NT2/D1 (cell line): ENCODE measurements at places on chromosomes 7 and 10.

DNA sequence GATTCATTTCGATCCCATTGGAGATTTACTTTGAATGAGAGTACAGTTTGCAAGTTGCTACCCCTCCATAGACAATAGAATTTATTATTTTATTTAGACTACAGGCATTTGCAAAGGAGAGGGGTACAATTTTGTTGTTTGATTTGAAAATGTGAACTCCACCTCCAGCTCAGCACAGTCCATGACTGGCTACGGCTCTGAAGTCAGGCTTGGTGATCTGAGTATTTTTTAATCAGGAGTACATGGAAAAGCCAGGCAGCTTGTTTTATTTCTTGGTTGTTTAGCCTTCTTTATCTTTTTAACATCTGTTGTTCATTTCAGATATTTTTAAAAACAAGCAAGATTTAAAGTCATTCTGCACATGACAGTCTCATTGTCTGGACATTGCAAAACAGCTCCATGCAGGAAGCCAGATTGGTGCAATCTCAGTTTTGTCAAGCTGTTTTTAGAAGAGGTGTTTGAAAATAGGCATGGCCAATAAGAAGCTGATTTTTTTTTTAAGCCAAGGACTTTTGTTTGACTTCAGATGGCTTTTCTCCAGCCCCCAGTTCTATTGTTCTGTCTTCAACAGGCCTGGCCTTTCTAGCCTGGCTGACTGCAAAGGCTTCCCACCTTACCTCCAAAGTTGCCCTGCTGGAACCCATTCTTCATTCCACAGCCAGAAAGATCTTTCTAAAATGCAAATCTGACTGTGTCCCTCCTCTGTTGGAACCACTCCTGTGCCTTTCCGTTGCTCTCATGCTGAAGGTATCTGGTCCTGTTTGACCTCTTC is 12.2 kb downstream of the PLXDC2 start:
- DNase-seq, result no peak

- no peak for DNase-seq
Measured at GRCh38 chr7:90999989-91000979, 263.9 kb upstream of the FZD1 start.

DNA sequence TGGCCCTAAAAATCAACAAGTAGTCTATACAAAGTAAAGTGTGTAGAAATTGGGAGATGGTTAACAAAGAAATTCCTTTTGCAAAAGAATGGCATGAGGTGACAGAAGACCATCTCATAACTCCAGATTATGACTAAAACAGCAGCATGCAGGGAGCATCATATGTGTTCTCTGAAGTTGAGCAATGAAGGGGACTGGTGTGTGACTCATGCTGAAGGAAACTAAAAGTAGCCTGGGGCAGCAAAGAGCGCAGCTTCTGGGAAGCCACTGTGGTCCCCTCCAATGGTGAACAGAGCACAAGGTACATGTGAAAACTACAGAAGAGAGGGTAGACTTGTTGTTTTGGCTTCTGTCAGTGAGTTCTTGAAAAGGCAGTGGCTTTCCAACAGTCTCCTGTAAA is 133.4 kb downstream of the MACC1 start:
- DNase-seq, result no peak

DNA sequence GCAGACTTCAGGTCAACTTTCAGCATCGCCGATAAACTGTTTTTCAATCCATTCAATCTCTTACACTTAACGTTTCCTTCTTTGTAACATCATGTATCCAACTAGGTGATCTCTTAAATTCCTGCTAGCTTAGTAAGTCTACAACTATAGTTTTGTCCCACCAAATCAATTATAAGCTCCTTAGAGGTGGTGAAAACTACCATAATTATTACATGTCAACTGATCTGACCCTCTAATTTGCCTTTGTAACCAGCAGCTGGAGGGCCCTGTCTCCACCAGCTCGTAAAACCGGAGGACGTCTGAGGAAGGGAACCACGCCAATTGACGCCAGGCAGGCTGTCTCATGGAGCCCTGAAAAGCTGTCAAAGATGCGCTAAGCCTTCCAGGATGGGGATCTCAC is 113.4 kb downstream of the ABCC2 start:
- DNase-seq, result no peak
